NCI-H1092 (cell line): ENCODE measurements at places on chromosomes 13 and 19.

GRCh38 chr13:73496711-73497110, 437.9 kb downstream of the KLF5 start:
- no peak for DNase-seq

GRCh38 chr13:95113601-95114000, 187.7 kb downstream of the ABCC4 start:
- no peak for DNase-seq

- DNase-seq = peak; percentile 66
Measured at GRCh38 chr13:111854403-111854802, 212.5 kb upstream of the SOX1 start.

DNA sequence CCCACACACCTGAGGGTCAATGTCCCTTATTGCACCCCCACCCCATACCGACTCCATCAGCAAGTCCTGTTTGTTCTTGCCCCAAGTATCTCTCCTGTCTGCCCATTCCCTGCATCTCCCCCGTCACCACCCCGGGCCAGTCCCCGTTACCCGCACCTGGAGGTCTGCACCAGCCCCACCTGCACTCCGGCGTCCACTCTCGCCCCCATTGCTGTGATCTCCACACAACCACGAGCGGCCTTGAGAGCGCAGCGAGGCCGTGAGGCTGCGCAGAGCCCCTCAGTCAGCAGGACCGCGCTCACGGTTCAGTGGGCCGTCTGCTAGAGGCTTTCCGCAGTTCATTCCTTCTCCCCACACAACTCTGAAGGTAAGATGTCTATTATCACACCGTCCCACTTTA, 152.8 kb downstream of the KATNAL1 start:
- no peak for DNase-seq
